ENCODE measurements at places on chromosomes 7 and 10.

DNA sequence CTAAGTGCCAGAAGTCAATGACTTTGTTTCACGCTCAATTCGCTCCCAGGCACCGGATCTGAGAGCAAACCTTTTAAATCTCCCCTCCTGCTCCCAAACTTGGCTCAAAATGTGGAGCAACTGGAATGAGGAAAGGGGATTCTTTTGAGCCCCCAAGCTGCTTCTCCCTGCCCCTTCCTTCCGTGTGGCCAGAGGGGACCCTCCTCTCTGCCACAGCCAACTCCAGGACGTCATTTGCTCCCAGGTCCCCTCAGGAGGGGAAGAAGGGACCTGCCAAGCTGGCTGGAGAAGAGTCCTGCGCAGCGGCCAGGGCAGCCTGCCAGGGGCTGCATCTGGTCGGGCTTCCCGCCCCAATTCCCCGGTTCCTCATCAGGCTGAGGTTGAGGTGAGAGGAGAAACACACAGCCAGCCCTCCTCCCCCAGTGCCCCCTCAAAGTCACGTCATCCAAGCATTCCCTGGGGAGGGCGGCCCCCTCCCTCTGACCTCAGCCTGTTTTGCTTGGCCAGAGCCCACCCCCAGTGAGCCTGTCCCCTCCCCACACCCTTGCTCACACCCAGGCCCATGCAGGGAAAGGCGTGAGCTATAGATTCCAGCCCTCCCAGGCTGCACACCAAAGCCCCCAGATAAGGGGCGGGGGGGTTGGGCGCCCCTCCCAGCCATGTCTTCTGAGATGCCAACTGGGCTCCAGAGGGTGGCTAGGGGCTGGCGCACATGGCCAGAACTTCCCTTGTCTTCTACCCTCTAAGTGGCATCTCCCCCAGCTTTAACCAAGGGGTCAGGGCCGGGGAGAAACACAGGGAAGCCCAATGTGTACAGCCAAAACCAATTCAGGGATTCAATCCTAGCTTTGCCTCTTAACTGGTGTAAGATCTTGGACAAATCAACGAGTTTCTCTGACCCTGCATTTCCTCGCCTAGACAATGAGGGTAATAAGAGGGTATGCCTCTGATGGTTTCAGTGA is 35.0 kb downstream of the SH3PXD2A start:
- no peak for DNase-seq

GRCh38 chr10:122513053-122513452 is 47.5 kb upstream of the DMBT1 start:
- DNase-seq, result no peak

DNA sequence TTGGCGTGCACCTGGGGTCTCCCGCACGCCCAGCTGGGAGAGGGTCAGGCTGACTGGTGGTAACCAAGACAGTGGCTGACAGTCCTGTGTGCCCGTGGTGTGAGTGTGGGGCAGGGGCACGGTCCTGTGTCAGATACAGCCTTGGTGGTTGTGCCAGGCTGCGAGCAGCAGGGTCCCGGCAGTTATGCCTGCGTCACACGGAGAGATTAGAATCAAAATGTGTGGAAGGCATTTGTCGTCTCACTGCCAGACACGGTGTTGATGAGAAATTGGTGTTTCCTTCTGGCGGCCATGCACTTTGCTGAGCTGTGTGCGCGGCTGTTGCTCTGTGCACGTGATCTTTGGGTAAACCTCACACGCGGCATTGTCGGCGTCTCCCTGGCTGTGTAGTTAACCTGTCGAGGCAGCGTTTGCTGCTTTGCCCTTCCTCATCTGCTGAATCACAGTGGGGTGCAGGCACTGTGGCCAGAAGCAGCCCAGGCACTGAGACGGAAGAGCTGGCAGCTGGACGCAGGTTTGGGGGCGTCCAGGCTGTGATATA is 87.7 kb downstream of the NKX6-2 start:
- DNase-seq, result no peak

- DNase-seq, result no peak
Measured at GRCh38 chr10:22618078-22618785, 96.1 kb downstream of the PIP4K2A start.

GRCh38 chr10:124166431-124167125 is 73.2 kb upstream of the CHST15 start:
- DNase-seq, result no peak

GRCh38 chr7:69067397-69067796 is 530.9 kb upstream of the AUTS2 start:
- no peak for DNase-seq

Data from CD4-positive, alpha-beta T cell treated with Interleukin-6 at 100 ng/mL for 8 hours (primary cell).